ENCODE measurements at places on chromosomes 3 and 15.

DNA sequence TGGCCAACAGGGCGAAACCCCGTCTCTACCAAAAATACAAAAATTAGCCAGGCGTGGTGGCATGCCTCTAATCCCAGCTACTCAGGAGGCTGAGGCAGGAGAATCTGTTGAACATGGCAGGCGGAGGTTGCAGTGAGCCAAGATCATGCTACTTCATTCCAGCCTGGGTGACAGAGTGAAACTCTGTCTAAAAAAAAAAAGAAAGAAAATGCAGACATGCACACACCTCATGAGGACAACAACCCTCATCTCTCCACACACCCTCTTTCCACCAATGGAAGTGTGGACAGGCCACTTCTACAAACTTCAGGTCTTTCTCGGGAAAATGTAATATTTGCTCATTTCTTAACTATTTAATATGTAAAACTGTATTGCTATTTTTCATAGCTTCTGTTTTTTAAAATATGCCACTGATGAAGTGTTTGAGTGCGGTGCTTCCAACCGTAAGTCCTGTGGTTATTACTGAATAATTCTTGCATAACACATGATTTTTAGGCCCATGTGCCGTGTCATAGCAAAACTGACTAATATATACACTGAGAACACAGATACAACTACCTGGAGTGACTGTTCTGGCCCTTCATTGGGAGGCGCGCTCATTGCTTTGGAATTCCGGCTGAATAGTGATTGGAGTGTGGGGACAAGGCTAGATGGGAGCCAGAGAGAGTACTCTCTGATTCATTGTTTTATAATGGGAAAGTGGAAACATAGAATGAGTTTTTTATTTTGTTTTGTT is 23.1 kb downstream of the LRRC31 start:
- DNase-seq, result peak; percentile 71

- DNase-seq, result peak; percentile 21
These were observed 873 bp downstream of the CAPN7 start for GRCh38 chr3:15206662-15207576.

DNA sequence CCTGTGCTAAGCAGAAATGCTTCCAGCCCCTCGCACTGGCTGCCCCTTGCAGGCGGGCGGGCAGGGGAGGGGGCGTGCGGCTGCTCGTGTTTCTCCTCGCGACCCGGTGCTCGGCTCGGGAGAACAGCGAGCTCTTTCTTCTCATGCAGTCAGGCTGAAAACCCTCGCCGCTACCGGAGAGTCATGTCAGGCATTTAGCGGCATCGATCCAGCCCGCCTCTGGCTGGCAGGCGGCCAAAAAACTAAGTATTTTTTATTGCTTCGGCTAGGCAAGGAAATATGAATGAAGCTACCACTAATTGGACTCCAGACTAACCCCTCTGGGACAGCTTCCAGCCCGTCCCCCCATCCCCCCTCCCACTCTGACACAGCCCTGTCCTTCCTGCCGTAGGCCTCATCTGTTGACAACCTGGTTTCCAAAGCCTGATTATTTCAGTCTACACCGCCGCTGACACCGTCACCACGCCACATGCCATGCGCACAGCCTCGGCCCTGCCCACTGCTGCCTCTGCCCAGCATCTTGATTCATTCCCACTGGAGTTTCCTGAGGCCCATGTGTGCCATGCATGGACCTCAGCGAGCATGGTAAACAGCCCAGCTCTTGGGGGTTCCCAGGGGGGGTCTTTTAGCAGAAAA is 35.3 kb downstream of the TLE3 start:
- no peak for DNase-seq

DNA sequence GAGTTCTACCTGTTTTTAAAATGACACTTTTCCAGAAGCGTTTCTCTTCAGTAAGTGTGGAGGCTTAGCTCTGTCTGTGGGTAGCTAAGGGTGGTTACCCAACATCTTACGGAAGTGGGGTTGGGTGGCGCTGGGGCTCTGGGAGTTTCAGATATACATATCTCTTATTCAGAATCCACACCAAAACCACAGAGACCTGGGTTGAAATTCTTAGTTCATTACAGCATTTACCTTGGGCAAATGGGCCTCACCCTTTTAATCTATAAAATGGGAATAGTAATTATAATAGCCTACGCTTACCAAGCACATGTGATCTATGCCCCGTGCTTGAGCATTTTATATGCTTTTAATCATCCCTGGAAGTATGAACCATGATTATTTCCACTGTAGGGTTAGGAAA is 9.4 kb downstream of the PTPRG start:
- no peak for DNase-seq

GRCh38 chr3:119825820-119826219 is 43.9 kb downstream of the NR1I2 start:
- DNase-seq, result no peak

GRCh38 chr3:15342945-15343344 is 10.6 kb upstream of the SH3BP5 start:
- DNase-seq, result no peak

DNA sequence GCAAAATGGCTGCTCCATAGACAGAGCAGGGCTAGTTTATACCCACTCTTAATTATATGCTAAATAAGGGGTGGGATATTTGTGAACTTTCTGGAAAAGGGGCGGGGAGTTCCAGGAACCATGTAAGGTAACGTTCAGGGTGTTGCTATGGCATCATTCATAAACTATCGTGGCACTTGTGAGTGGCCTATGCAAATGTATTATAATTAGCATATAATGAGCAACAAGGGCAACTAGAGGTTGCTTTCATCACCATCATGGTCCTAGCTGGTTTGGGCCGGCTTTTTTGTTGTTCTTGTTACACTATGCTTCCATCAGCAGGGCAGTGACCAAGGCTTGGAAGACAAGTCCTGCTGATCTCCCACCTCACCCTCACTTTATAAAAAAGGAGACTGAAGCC is 43.2 kb upstream of the FGD5 start:
- no peak for DNase-seq

DNA sequence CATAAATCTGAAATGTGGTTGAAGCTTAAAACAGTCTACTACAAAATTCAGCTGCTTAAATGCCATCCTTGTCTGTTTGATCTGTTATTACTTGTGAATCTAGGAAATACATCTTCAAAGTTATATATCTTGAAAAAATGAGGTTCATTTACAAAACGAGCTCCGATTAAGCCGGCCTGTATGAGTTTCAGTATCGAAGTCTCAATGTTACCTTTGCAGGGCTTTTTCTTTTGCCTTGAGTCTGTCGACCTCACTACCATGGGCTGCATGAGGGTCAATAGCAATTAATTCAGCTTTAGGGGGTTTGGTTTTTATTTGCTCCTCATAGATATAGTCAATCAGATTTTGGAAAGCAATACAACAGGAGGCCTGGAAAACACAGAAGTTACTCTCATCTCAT is 23.2 kb downstream of the ERICH6 start:
- DNase-seq, result no peak

GRCh38 chr15:64845183-64845611 is 3.5 kb downstream of the PLEKHO2 start:
- no peak for DNase-seq

- DNase-seq, result no peak
These were observed 170.1 kb upstream of the GBE1 start for GRCh38 chr3:81931265-81932251.

- DNase-seq, result no peak
These were observed 35.8 kb downstream of the PRKCD start for GRCh38 chr3:53196575-53197407.

DNA sequence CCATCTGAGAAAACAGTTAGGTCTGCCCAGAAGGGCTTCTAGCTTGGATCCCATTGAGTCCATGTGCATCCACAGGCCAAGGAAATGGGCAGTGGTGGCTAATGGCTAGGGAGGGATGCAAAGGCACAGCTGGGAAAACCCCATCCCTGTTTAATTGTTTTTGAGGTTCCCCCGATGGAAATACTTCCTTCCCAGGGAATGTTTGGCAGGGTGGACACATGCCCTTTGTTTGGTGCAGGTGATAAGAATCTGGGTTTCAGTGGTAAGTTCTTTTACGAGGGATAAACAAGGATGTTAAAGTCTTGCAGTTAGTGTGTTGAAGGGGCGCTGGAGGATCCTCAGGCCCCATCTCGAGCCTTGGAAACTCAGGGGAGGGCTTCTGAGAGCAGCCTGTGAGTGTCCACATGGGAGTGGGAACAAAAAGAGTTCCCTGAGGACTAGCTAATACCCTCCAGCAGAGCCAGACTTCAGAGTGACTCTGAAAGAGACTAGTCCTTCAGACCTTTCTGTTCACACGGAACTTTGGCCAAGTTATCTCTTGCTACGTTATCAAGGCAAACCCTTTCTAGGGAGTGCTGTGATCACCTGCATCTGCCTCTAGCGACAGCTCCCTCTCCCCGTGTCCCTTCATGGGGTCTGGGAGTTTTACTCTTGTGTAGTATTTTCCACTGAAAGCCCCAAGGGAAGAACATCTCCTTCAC is 17.4 kb downstream of the PTPRG start:
- no peak for DNase-seq

- no peak for DNase-seq
These were observed 61.0 kb downstream of the SCAPER start for GRCh38 chr15:76844096-76844495.
